ENCODE measurements at places on chromosomes 4 and X.

- DNase-seq, result peak; percentile 9
Measured at GRCh38 chr4:165965503-165965902, 92.5 kb downstream of the TLL1 start.

- DNase-seq, result peak; percentile 57
Measured at GRCh38 chrX:47311932-47312774, 58.2 kb upstream of the ZNF157 start.

DNA sequence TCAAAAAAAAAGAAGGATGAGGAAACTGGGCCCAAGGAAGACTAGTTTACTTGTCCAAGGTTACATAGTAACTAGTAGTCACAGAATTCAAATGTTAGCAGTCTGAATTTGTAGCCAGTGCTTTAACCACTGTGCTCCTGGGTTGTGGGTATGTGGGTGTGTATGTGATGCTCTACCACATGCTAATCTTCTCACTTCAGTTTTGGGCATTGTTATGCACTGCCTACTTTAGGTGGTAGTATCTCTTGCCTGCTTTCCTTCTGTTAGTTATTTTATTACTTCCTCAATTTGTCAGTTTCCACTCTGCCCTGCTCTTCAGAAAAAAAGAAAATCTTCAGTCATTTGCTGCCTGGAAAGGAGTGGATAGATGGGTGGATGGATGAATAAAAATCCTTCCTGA is 219.2 kb downstream of the RPA4 start:
- DNase-seq, result no peak

GRCh38 chr4:53576676-53577372 is 14.5 kb downstream of the LNX1 start:
- peak; percentile 42 for DNase-seq

DNA sequence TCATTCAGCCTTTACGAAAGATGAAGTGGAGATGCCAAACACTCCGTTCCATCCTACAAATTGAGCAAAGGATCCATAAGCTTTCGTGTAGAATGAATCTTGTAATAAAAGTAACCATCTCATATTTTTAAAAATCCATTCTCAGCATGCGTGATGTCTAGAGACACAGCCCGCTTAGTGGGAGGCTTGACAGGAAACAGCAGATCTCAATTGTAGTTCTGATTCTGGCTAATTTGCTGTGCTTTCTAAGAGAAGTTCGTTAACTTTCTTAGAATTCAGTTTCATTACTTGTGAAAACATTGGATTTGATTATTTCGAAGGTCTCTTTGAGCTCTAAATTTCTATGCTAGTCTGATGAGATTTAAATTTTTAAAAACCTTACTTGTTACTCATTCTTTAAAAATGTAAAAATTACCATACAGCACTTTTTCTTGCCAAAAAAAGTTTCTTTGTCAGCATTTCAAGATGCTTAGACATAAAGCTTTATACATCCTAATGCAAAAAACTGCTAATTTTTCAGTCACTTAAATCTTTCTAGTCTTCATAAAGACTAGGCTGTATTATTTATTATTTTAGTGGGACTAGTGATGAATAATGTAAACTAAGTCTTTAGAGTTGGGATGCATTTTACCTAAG is 66.9 kb upstream of the NEIL3 start:
- peak; percentile 53 for DNase-seq

DNA sequence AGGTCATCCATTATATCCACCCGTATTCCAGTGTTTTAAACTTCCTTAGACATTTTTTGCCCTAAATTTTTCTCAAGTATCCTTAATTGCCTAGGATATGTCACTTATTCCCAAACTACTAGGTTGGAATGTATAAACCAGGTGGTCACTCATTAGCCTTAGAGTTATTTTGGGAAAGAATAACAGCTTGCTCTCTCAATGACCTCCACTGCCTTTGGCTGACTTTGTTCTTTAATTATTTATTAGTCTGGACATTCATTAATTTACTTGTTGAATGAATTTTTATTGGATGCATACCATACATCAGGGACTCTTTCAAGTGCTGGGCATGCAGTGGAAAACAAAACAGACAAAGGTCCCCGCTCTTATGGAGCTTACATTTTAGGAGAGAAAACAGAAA is 609.3 kb upstream of the IGFBP7 start:
- DNase-seq, result no peak

GRCh38 chrX:151970027-151970426 is 4.4 kb downstream of the GABRE start:
- DNase-seq, result no peak

Data from fibroblast of skin of right quadriceps (primary cell).